Nephron progenitor cell (in vitro differentiated cells): ENCODE measurements at places on chromosomes 2 and 18.

DNA sequence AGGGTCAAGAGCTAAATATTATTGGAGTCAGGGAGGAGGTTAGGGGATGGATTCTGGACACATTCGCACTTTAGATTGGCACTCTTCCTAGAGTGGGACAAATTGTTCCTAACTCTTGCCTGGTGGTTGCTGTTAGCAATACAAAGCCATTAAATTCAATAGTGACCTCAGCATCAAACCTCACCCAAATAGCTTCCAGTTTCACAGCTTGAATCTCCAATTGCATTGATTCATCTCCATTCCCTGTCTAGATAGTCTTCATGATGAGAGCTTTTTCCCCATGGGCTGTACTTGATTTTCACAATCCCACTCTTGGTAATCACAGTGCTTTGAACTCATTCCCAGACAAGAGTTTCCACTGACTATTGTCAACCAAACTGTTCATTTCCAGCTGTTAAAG, 585.9 kb upstream of the SYT4 start:
- DNase-seq: no peak

GRCh38 chr2:120513776-120514357, 167.9 kb downstream of the INHBB start:
- no peak for DNase-seq

- DNase-seq: no peak
Observed at GRCh38 chr2:7007846-7008741, 90.9 kb downstream of the RNF144A start.

DNA sequence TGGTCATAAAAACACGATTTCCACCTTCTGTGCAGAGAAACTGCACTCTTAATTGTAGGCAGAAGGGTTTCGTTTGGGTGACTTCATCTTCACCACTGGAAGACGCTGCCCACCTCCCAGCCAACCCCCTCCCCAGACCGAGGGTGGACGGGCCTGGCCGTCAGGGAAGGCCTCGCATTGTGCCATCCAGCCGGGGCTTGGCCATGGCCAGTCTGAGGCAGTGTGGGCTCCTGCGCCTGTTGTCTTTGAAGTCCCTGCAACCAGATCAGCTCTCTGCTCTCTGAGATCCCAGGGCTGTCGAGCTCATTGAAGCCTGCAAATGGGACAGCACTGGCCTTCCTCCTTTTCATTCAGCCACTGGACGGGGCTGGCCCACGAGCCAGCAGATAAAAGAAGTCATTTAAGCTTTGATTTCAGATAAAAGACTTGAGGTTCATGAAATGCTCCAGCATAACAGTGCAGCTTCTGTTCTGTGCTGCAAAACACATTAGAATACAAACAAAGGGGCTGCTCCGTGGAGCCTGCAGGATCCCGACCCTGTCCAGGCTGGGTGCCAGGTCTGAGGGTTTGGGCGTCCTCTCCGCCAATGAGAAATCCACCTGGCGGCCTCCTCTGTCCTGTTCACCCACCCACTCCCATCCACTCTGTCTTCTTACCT, 253.5 kb downstream of the LDLRAD4 start:
- DNase-seq: peak; percentile 40

- DNase-seq: no peak
Observed at GRCh38 chr2:191892391-191892790, 45.5 kb upstream of the CAVIN2 start.

- no peak for DNase-seq
Observed at GRCh38 chr18:54931152-54931551, 28.1 kb downstream of the CCDC68 start.

- no peak for DNase-seq
Observed at GRCh38 chr2:164523009-164523408, 98.3 kb downstream of the GRB14 start.

DNA sequence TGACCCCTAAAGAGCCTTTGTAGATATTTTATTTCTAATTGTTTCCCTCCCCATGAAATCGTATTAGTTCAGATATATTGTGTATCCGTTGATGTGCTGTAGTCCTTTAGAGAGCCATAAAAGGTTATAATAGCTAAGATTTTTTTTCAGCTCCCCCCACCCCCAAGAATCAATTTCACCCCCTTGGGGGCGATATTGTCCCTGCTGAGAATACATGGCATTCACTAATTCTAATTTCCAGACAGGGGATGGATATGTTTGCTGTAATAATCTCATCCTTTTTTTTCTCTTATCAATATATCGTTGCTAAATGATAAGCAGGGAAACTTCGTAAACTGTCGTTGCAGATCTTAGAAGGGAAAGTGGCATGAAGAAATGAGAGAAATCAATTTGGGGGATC, 530.7 kb downstream of the TMEM182 start:
- no peak for DNase-seq

DNA sequence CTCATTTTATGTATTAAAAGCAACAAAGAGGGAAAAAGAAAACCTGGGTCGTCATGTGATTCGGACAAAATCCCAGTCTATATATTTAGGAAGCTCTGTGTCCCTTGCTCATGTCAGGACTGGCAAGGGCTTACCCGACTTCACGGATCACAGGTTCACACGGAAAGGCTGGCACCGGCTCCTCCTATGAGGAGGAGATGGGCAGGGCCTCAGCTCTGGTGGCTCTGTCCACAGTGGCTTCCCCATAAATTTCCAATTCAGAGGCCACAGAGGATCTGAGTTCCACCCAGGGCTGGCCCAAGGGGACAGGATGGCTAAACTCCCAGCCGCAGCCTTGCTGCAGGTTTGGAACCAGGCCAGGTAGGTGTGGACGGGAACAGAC, 186.8 kb downstream of the BCL2 start:
- no peak for DNase-seq

- no peak for DNase-seq
Observed at GRCh38 chr18:45277908-45278307, 337.4 kb upstream of the SLC14A2 start.

DNA sequence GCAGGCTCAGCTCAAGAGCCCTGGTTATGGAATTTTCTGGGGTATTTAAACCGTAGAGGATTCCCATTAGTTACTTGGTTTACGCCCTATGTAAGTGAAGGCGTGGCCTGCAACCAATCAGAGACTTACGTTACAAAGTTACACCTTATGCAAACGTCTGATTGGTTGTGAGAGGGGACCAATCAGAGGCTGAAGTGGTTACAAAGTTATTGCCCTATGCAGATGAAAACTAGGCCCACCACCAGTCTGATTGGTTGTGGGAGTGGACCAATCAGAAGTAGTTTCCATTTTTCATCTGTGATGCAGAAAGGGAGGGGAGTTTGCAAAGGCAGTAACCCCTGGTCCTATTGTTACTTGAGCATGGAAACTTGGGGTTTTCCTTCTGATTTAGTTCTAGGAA, 49.1 kb downstream of the DLGAP1 start:
- DNase-seq: no peak

GRCh38 chr2:84857566-84857965, 23.3 kb downstream of the TRABD2A start:
- DNase-seq: no peak

- no peak for DNase-seq
Observed at GRCh38 chr18:62354151-62354550, 29.0 kb downstream of the TNFRSF11A start.

DNA sequence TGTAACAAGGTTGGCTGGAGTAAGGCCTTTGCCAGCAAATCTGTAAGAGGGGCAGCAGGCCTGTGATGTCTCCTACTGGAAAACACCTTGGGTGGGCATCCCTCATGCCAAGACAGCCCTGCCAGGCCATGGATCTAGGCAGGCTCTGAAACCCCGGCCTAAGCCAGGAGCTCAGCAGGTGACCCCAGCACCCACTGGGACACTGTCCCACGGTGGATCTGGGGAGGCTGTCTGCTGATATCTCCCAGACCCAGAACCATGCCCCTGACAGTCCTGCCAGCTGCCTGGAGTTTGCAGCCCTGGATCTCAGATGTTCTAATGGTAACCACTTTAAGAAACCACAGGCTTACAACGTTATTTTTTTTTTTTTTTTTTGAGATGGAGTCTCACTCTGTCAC, 117.7 kb downstream of the ZNF516 start:
- DNase-seq: no peak

DNA sequence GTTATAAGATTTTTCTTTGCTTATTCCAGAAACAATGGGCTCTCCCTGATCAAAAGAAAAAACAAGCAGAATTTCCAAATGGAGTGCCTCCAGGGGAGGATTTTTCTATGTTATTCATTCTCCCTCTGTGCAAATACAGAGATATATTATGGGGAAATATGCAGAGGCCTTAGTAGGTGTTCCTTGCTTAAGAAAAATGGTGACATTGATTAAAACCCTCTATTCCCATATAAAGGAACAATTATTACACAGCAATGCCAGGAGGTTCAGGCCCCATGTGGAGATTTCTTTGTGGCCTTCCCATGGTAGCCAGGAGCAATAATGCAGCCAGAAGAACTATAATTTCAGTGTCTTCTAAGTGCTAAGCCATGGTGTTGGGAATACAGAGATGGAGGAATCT, 255.9 kb upstream of the CXCR4 start:
- DNase-seq: no peak

- DNase-seq: no peak
Observed at GRCh38 chr2:134259571-134259970, 5.7 kb downstream of the MGAT5 start.

GRCh38 chr18:28065793-28066186, 111.1 kb downstream of the CDH2 start:
- DNase-seq: no peak

GRCh38 chr2:120881981-120882788, 146.5 kb downstream of the GLI2 start:
- no peak for DNase-seq

DNA sequence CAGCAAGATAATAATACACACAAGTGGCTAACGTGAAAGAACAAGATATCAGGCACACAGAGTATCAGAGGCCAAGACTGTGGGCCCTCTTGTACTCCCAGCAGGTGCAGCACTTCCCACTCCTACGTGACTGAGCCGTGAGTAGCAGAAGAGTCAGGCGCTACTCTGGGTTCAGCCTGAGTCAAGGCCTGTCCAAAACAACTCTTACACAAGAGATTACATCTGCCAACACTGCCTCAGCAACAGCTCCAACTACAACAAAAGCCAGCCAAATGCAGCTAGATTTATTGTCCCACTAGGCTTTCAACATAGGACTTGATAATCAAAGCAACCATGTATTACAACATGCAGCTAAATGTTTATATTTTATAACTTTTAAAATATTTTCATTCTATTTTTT, 56.2 kb downstream of the ITSN2 start:
- DNase-seq: no peak
